ENCODE measurements at places on chromosomes 13 and 19. TPM values are rescaled to one million over a fixed set of nuclear protein-coding genes. Genes with fewer than 3 reads are reported as not detected.

- peaks cover 12% of the 10 kb centered on the region for H3K4me1 ChIP-seq
- H3K27ac ChIP-seq: no peak overlapping the region
- H3K36me3 ChIP-seq: no peaks in the 10 kb centered on the region
- H3K27me3 ChIP-seq: peaks cover 17% of the 10 kb centered on the region
- H3K4me3 ChIP-seq: no peak overlapping the region
Measured at GRCh38 chr19:45159210-45159970, 1.4 kb downstream of the NKPD1 start.

GRCh38 chr13:69487576-69487975 lies 620.0 kb upstream of the ATXN8OS start:
- H3K27me3 ChIP-seq: no peaks in the 10 kb centered on the region
- H3K27ac ChIP-seq: no peak overlapping the region
- no peak for DNase-seq
- no peaks in the 10 kb centered on the region for H3K36me3 ChIP-seq
- no peaks in the 10 kb centered on the region for H3K4me1 ChIP-seq

DNA sequence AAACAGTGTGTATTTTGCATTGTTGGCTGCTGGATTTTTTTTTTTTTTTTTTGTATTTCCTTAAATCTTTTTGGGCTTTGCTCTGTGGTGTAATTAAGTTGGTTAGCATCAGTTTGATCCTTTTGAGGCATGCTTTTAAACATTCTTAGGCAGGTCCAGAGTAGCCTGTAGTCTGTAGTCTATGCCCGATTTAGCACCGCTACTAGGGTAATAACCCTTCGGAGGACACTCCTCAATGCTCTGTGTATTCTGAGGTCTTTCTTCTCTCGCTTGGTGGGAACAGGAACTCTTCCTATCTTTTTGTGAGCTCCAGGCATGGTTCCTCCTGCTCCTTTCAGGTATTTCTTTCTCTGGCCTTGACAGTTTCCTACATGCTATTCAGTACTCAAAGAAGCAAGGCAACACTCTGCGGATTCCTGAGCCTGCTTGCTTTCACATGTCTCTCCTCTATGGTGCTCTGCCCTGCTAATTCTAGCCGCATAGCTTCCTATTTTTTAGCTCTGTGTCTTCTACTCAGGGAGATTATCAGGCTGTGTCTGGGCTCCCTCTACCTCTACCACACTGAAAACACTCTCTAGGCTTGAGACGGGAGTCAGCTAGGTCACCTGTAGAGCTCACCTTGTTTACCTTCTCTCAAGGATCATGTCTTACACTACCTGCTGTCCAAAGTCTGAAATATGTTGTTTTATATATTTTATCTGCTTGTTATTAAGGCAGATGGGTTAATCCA lies 195.1 kb downstream of the NDFIP2 start:
- no peak for DNase-seq
- no peak overlapping the region for H3K4me3 ChIP-seq
- peaks cover 3% of the 10 kb centered on the region for H3K27me3 ChIP-seq
- no peak overlapping the region for H3K27ac ChIP-seq

GRCh38 chr13:67445436-67445835 lies 215.3 kb upstream of the PCDH9 start:
- no peaks in the 10 kb centered on the region for H3K27me3 ChIP-seq
- H3K27ac ChIP-seq: no peak overlapping the region
- DNase-seq: no peak
- H3K4me1 ChIP-seq: no peaks in the 10 kb centered on the region
- H3K4me3 ChIP-seq: no peak overlapping the region

GRCh38 chr13:31920727-31921100 lies 110.9 kb upstream of the FRY start:
- peaks cover 18% of the 10 kb centered on the region for H3K27me3 ChIP-seq
- H3K27ac ChIP-seq: no peak overlapping the region
- H3K36me3 ChIP-seq: no peaks in the 10 kb centered on the region
- H3K4me1 ChIP-seq: peaks cover 9% of the 10 kb centered on the region
- DNase-seq: no peak

GRCh38 chr19:1467215-1467489 lies 11.9 kb downstream of the C19orf25 start:
- peaks cover 6% of the 10 kb centered on the region for H3K4me1 ChIP-seq
- no peak overlapping the region for H3K27ac ChIP-seq
- H3K36me3 ChIP-seq: no peaks in the 10 kb centered on the region
- DNase-seq: no peak
- H3K27me3 ChIP-seq: peaks cover 7% of the 10 kb centered on the region

GRCh38 chr13:74305876-74306275 lies 171.7 kb upstream of the KLF12 start:
- DNase-seq: no peak
- H3K4me3 ChIP-seq: no peak overlapping the region
- H3K36me3 ChIP-seq: peaks cover 2% of the 10 kb centered on the region
- no peak overlapping the region for H3K27ac ChIP-seq

- H3K27ac ChIP-seq: no peak overlapping the region
- peaks cover 17% of the 10 kb centered on the region for H3K27me3 ChIP-seq
Measured at GRCh38 chr13:51071493-51071892, 39.6 kb downstream of the C13orf42 start.

DNA sequence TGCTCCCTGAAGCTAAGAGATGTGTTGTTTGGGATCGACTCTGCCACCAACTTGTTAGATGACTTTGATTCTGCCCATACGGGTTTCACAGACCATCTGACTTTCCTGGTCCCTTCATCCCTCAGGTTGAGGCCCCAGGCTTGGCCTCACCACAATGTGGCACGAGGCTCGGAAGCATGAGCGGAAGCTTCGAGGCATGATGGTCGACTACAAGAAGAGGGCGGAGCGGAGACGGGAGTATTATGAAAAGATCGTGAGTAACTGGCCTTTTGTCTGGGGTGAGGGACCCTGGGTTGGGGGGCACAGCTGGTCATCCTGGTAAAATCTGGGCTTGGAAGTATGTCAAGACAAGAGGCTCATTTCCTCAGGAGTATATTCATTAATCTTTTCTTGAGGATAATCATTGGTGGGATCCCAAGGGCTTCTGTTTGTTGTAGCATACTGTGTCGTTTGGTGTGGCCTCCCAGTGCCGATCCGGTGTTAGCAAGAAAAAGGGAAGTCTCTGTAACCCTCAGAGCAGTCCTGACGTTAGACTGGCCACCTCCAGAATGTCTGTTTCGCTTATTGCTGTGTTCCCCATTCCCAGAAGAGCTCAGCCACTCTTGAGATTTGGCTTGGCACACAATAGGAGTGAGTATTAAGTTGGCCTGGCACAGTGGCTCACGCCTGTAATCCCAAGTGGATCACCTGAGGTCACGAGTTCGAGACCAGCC lies 1.4 kb downstream of the CLASRP start:
- H3K4me1 ChIP-seq: peaks cover 31% of the 10 kb centered on the region
- DNase-seq: no peak
- H3K27me3 ChIP-seq: no peaks in the 10 kb centered on the region
- peak overlapping the region; percentile 92 for H3K4me3 ChIP-seq
- no peak overlapping the region for H3K27ac ChIP-seq
- H3K36me3 ChIP-seq: peaks cover 41% of the 10 kb centered on the region

DNA sequence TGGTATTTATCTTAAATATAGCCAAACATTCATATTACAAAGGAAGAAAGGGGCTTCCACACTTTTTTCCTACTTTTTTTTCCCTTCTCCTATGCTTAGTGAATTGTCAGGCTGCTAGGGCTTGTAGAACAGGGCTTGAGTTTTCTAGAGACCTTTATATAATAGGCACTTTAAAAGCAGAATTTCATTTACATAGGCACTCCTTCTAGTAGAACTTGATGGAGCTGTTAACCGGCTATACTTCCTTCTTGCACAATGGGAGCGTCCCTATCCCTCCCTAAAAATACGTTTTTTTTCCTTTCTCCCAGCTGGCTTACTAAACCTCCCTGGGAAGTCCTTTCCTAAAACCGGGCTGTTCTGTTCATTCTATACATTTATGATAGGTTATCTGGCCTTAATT lies 1.1 kb downstream of the TRIM13 start:
- no peak for DNase-seq
- H3K27me3 ChIP-seq: no peaks in the 10 kb centered on the region
- peaks cover 28% of the 10 kb centered on the region for H3K36me3 ChIP-seq

GRCh38 chr13:25065974-25066770 lies 29.8 kb upstream of the PABPC3 start:
- no peaks in the 10 kb centered on the region for H3K36me3 ChIP-seq
- no peak overlapping the region for H3K4me3 ChIP-seq
- DNase-seq: no peak

- DNase-seq: no peak
- no peak overlapping the region for H3K4me3 ChIP-seq
- H3K27ac ChIP-seq: no peak overlapping the region
- H3K27me3 ChIP-seq: no peaks in the 10 kb centered on the region
Measured at GRCh38 chr19:48815870-48816501, 5.2 kb upstream of the BCAT2 start.

DNA sequence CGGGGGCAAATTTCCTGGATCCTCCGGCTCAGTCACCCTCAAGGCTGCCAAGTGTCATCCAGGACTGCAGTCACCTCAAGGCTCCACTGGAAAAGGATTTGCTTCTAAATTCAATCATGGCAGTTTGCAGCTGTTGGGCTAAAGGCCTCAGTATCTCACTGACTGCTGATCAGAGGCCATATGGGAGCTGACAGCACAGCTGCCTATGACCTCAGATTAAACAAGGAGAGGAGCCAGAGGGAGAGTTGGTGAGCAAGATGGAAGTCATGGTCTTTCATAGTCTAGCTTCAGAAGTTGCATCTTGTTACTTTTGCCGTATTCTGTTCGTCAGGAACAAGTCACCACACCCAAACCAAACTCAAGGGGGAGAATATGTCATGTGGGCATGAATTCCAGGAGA lies 849.7 kb downstream of the UQCRFS1 start:
- H3K36me3 ChIP-seq: peaks cover 2% of the 10 kb centered on the region
- H3K27ac ChIP-seq: no peak overlapping the region
- H3K4me3 ChIP-seq: no peak overlapping the region

DNA sequence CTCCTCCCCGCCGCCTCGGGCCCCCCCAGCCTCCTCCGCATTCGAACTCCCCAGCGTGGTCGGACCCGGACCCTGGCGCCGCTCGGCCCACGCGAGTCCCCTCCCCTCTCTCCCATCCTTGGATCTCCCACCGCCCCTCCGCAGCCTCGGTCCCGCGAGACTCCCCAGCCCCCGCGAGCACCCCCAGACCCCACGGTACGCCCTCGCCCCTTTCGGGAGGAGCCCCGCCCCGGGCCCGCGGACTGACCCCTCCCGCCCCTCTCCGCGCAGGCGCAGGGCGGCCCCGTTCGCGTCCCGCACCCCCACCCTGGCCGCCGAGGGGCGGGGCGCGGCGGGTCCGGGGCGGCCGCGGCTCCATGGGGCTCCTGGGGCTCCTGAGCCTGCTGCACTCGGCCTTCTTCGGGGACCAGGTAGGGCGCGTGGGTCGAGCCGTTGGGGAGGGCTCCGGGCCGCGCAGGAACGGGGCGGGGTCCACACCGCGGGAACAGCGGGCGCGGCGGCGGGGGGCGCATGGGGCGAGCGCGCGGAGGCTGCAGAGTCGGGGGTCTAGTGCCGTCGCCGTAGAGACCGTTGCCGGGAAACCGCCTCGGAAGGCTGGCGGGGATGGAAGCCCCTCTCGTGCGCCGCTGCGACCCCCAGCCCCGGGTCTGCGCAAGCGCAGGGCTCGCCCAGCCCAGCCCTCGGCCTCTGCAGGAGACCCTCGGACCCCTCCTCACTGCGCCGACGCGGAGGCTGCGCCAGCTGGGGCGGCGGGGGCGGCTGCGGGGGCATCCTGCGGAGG lies 3.8 kb upstream of the APC2 start:
- H3K4me1 ChIP-seq: peaks cover 24% of the 10 kb centered on the region
- H3K27ac ChIP-seq: no peak overlapping the region
- H3K4me3 ChIP-seq: no peak overlapping the region
- peaks cover 40% of the 10 kb centered on the region for H3K27me3 ChIP-seq
- H3K36me3 ChIP-seq: peaks cover 17% of the 10 kb centered on the region
- no peak for DNase-seq

- H3K36me3 ChIP-seq: no peaks in the 10 kb centered on the region
- H3K4me1 ChIP-seq: peaks cover 1% of the 10 kb centered on the region
- H3K27ac ChIP-seq: no peak overlapping the region
- H3K4me3 ChIP-seq: no peak overlapping the region
- peak; percentile 51 for DNase-seq
Measured at GRCh38 chr19:50909240-50910070, 1.7 kb downstream of the KLK4 start.

DNA sequence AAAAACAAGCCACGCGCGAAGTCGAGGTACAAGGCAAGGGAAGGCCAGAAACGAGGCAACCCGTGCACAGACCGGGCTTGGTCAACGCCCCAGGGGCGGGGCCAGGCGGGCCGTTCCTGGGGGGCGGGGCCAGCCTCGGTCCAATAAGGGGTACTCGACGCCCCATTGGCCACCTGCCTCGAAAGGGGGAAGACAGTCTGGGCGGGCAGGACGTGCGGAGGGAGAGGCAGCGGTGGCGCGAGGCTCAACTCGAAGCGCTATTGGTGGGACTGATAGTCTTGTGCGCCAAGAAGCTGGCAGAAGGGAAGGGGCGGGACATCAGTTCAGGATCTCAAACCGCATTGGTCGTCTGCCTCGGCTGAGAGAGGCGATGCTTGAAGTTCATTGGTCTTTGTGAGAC lies at the start of gene LYPD4:
Gene LYPD4 (minus strand): TSS at position 83 of the 400 bp plus-strand sequence. CDS start 5,398 bp downstream, outside the sequence.
- H3K27me3 ChIP-seq: peaks cover 14% of the 10 kb centered on the region
- H3K4me1 ChIP-seq: no peaks in the 10 kb centered on the region
- no peaks in the 10 kb centered on the region for H3K36me3 ChIP-seq
- no peak for DNase-seq

DNA sequence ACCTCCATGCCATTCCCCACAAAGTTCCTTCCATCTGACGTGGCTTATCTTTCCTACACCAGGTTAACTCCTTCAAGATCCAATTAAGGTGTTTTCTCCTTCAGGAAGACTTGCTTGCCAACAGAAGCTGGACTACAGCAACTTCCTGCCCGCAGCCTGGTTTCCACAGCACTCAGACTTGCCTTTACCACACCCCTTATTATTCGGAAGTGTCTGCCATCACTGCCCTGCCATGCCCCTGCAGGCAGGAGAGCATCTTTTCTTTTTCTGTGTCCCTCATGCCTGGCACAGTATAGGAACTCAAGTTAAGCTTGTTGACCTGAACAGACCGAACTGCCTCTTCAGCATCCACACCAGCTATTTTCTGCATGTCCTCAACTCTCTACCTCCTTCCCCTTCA lies 168.0 kb downstream of the FOXO1 start:
- H3K27me3 ChIP-seq: no peaks in the 10 kb centered on the region
- DNase-seq: no peak
- H3K36me3 ChIP-seq: no peaks in the 10 kb centered on the region

Gene HPN
- total RNA-seq: not detected

Gene AMH
- total RNA-seq: 6.0 TPM

Gene ZNF626
- total RNA-seq: 7.9 TPM

Gene ONECUT3
- not detected for total RNA-seq

Gene ZNF729
- not detected for total RNA-seq

Gene CPT1C
- total RNA-seq: 1.6 TPM

Gene RFPL4AL1
- total RNA-seq: not detected

Gene TEX101
- total RNA-seq: not detected
